ENCODE measurements at places on chromosomes 11 and 22.

- DNase-seq: no peak
Observed at GRCh38 chr11:129278586-129279319, 86.6 kb upstream of the ARHGAP32 start.

GRCh38 chr11:111303461-111303860 lies 5.1 kb downstream of the POU2AF3 start:
- DNase-seq: no peak

DNA sequence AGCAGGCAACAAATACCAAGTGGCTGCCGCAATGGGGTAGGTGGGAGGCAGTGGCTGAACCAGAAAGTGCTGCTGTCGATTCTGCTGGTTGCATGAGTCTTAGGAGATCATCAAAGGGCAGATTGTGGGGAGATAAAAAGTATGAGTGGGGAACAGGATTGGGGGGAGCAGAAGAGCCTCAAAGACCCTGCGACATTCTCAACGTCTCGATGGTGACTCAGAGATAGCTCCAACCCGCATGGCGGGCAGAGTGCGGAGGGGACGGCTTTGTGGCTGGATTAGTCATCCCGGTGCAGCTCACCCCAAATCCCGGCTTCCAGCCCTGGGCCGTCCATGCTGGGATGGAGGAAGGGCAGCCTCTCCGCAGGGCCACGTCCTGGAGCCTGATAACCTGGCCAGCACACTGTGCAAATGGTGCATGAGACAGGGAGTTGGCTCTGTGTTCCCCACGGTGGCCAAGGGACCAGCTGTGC lies 11.6 kb upstream of the RTN4R start:
- no peak for DNase-seq

GRCh38 chr11:55655096-55655495 lies 6.9 kb upstream of the OR4C6 start:
- no peak for DNase-seq

DNA sequence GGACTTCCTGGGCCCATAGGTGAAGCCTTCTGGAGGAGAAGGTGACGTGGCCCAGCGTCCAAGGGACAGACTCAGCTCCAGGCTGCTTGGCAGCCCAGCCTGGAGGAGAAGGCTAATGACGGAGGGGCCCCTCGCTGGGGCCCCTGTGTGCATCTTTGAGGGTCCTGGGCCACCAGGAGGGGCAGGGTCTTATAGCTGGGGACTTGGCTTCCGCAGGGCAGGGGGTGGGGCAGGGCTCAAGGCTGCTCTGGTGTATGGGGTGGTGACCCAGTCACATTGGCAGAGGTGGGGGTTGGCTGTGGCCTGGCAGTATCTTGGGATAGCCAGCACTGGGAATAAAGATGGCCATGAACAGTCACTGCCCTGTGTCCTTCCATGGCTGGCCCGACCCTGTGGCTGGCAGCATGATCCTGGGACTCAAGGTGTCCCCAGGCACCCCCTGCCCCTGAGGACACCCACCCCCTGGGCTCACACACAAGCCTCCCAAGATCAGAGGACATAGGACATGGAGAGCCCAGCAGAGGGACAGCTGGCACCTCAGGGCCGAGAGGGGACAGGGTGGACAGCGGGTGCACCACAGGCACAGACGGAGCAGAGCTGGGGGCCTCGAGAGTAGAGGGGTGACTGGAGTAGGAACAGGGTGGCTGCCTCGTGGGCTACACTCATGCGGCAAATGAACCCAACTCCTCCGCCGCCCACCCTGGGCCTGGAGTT lies 10.1 kb downstream of the SIGIRR start:
- peak; percentile 33 for DNase-seq

GRCh38 chr22:20071524-20071972 lies 8.5 kb upstream of the DGCR8 start:
- no peak for DNase-seq

DNA sequence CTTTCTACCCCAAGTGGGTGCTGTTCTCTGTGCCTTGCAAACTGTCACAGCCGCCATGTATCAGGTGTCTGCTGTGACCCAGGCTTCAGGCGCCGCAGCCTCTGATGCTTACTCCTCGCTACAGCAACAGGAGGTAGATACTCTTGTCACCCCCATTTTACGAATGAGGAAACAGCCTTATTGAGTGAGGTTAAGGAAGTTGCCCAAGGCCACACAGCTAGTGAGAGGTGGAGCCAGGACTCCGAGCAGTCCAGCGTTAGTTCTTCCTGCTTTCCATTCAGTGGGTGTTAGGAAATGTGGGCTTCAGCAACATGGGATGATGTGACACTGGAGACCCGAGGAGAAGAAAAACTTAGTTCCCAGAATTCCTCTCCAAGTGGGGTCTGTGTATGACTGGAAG lies 14.3 kb downstream of the RNF215 start:
- DNase-seq: no peak
